Thoracic aorta endothelial cell (primary cell): ENCODE measurements at places on chromosomes 1 and 21. TPM values are rescaled to one million over a fixed set of nuclear protein-coding genes. Genes with fewer than 3 reads are reported as not detected.

The FUCA1 gene
- 6.8 and 6.9 TPM in 2 replicates for total RNA-seq

The ABCG1 gene
- total RNA-seq, result 17.7 and 19.0 TPM in 2 replicates

The MATN1 gene
- total RNA-seq, result under 0.01 and 0.13 TPM in 2 replicates

The UBL4B gene
- not detected in 2 replicates for total RNA-seq

The IFT25 gene
- total RNA-seq, result 33.0 and 35.2 TPM in 2 replicates

The GUCA2A gene
- total RNA-seq, result not detected in 2 replicates

The KPRP gene
- total RNA-seq, result not detected in 2 replicates

The CATSPERE gene
- 0.93 and 1.1 TPM in 2 replicates for total RNA-seq

The S100A12 gene
- not detected in 2 replicates for total RNA-seq

The OXCT2 gene
- total RNA-seq, result 1.5 and 1.6 TPM in 2 replicates
